ENCODE measurements at places on chromosomes 13 and 19.
A peak's percentile ranks its signal among the peaks of the same experiment; 100 is the strongest.

GRCh38 chr19:34306824-34307223, 52.5 kb downstream of the GARRE1 start:
- no peak for DNase-seq

GRCh38 chr13:30863231-30863630, 42.8 kb upstream of the MEDAG start:
- DNase-seq: no peak

DNA sequence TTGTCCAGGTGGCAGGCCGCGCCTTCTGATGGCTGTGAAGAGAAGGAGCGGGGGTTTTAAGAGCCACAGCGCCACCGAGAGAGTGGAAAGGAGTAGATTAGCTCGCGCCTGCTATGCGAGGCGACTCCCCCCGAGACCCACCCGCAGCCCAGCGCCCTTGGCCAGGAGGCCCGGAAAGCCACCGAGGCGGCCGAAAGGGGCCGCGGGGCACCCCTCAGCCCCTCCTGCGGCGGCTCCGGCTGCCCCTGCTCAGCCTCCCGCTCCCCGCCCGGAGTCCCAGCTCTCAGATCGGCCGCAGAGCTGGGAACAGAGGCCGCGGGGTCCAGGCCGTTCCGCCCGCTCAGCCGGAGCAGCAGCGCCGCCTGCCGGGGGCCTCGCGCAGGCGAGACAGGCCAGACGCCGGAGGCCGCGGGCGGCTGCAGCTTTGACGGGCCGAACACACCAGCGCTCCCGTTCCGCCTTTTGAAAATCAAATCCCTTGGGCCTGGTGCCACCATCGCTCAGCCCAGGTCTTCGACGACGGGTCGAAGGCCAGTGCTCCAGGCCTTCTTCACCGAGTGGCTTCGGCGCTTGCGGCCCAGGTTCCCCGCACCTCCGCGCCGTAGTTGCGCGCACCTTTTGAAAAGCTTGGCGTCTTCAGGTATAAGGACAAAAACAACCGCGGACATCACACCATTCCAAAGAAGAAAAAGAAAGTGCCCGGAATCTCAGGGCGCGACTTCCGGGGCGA, 15.3 kb downstream of the CDX2 start:
- DNase-seq: peak; percentile 73

DNA sequence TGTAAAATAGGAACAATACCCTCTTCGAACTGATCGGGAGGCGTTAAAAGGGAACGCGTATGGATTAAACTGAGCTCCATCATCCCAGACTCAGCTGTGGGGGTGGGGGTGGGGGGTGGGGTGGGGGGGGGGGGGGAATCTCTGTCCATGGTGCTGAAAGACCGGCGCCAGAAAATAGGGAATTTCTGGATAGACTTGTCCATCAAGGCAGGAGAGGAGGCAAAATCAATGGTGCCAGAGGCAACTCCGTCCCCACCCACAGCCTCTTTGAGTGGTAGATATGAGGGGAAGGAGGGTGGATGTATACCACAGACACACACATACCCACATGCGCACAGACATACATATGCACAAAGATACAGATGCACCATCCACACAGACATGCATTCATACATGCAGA, 37.4 kb downstream of the ZNF787 start:
- DNase-seq: no peak

DNA sequence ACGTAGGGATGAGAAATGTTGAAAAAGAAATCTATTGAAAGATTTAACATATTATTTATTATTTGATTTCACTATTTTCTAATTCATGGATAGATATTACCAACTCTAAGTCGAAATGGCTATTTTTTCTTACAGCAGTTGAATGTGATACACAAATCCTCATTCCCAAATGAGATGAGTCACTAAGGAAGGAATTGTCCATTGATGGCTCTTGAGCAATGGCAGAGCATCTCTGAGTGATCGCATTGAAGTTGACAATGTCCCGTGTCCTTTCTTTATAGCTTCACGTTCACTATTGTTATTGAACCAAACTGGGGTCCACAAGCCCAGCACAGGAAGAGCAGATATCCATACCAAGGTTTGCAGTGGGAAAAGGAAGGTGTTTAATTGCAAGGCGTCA, 648.3 kb upstream of the SPRY2 start:
- no peak for DNase-seq

GRCh38 chr13:113592571-113592970, 8.0 kb downstream of the TFDP1 start:
- DNase-seq: no peak

DNA sequence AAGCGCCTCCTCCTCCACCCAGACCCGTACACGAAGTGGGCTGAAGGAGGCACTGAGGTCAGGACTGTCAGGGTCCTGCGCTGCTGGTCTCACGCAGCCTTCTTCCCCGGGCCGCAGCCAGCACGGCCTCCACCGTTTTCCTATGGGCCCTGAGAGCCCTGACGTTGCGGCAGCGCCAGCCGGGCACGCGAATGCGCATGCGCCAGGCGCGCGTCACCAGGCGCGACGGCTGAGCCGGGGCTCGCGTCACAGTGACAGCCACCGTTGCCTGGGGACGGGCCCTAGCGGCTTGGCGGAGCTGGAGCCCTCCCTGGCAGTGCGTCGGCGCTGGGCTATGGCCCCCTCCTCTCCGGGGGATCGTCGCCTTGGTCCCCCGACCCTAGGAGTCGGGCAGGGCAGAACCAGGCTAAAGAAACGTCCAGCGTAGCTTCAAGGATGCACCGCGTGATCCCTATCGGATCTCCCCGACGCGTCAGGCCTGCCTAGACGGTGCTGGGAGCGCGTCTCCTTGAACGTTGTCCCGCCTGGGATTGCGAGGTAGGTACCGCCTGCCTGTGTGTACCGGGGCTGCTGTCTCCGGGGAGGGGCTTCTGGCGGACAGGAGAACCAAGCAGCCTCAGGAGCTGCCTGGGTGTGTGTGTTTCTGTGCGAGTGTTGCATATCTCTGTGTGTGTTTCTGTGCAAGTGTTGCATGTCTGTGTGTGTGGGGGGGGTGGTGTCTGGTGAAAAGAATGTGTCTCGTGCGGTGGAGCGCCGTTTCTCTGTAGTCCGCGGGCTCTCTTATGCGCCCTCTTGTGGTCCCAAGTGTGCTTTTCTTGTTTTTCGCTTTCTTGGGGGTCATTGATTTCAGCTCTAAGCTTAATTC, 43.2 kb downstream of the ZNF571 start:
- DNase-seq: peak; percentile 60
